Hindlimb muscle (tissue), 1 donor: ENCODE measurements at places on chromosomes 11 and 22.
A peak's percentile ranks its signal among the peaks of the same experiment; 100 is the strongest.

GRCh38 chr11:1502168-1502953 lies 15.8 kb upstream of the MOB2 start:
- no peak for DNase-seq

DNA sequence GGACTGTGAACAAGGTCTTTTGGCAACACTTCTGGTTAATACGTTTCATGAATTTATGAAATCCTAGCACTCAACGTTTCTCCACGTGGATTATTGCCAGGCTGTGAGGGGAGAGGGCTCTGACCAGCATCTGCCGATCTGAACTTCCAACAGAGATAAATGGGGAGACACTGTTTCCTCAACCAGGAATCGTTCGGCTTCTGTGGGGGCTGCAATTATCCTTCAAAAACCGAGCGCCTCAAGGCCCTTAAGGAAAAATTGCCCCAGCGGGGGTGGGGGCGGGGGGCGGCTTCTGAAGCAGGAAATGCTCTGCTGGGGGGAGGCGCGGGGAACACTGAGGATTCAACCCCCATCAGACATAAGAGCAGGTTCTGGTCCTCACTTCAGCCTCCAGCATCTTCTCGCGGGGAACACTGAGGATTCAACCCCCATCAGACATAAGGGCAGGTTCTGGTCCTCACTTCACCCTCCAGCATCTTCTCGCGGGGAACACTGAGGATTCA lies 155.6 kb downstream of the BRD1 start:
- DNase-seq: no peak

GRCh38 chr11:76322540-76322939 lies 58.4 kb downstream of the THAP12 start:
- no peak for DNase-seq

- DNase-seq: no peak
Measured at GRCh38 chr11:31877083-31877482, 66.0 kb upstream of the PAX6 start.

- no peak for DNase-seq
Measured at GRCh38 chr11:19525276-19525675, 187.4 kb upstream of the NAV2 start.

DNA sequence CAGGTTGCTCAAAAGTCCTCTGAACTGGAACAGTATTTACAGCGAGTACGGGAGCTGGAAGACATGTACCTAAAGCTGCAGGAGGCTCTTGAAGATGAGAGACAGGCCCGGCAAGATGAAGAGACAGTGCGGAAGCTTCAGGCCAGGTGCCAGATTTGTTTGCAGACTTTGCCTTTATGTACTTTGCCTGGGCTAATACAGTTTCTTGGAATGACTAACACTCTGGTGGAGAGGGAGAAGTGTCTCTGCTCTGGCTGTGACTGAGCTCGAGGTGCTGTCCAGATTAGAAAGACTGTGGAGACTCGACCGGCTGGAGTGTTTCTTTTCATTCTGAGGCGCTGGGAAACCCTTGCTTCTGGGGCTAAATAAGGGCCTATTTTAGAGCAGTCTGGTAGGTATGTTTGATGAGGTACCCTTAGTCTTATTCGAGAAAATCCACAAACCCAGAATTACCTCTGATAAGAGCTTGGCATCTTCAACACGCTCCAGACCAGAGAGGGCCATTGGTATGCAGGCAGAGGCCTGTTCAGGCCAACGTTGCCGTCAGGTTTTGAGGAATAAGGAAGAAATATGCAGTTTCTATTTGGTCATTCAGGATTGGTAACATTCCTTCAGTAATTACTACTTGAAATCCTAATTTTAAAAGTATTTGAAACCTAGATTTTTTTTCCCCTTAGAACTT lies 76.5 kb downstream of the SWAP70 start:
- no peak for DNase-seq

DNA sequence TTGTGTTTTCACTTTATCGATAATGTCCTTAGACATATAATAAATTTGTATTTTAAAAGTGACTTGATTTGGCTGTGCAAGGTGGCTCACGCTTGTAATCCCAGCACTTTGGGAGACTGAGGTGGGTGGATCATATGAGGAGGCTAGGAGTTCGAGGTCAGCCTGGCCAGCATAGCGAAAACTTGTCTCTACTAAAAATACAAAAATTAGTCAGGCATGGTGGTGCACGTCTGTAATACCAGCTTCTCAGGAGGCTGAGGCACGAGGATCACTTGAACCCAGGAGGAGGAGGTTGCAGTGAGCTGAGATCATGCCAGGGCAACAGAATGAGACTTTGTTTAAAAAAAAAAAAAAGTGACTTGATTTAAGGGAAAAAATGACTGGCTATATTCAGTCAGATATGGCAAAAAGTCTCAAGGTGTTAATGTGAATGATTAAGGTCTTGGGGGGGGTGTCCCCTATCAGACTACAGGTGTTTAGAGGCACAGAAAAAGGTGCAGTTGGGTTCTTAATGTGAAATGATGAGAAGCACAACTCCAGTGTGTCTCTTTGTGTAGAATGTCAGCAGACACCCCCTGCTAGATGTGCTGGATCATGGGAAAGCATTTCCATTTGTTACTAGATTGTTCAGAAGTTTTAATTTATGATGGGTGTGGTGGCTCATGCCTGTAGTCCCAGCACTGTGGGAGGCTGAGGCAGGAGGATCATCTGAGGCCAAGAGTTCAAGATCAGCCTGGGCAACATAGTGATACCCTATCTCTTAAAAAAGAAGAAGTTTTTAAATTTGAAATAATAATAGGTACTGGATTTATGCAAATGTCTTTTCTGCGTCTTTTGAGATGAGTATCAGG lies 17.0 kb downstream of the NEAT1 start:
- no peak for DNase-seq

DNA sequence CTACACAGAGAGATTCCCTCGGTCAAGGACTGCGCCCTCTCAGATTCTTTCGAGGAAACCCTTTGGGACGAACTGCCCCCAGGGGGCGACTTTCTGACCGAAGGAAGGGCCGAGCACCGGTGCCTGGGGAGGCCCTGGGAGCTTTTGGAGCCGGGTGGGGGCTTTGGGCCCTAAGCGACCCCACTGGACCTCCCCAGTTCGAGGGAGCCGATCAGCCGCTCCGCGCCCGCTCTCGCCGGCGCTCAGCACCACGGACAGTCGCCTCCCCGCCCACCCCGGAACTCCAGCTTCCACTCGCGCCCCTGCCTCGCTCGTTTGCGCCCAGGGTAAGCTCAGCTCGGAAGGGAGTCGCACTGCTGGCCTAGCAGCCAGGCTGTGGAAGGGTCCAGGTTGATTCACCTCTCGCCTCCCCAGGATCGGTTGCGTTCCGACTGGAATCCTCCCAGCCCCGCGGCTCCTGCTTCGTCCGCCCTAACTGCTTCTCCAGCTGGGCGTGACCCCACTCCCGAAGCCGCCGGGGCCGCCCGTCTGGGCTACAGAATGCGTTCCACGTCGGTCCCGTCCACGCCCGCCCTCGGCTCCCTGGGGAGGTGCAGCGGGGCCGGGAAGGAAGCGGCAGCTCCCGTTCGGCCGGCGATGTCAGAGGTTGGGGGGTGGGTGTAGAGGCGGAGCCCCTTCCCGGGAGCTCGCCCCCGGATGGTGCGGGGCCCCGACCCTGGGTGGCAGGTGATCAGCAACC lies 428 bp downstream of the SCN3B start:
- DNase-seq: peak; percentile 41

- DNase-seq: peak; percentile 38
Measured at GRCh38 chr11:11798586-11799438, 43.0 kb upstream of the USP47 start.

GRCh38 chr22:50396751-50397370 lies 53.7 kb downstream of the PPP6R2 start:
- DNase-seq: no peak

GRCh38 chr11:31240340-31240904 lies 129.1 kb downstream of the DCDC1 start:
- peak; percentile 30 for DNase-seq

DNA sequence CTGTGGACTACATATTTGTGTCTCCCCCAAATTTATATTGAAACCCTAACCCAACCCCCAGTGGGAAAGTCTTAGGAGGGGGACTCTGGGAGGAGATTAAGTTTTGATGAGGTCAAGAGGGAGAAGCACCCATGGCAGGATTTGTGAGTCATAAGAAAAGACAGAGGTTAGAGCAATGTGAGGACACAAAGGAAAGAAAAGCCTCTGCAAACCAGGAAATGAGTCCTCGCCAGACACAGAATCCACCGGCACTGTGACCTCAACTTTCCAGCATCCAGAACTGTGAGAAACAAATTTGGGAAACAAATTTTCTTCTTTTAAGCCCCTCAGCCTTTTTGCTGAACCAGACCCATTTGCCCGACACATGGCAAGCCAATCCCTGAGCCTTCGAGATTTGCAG lies 397.0 kb downstream of the NTM start:
- no peak for DNase-seq

DNA sequence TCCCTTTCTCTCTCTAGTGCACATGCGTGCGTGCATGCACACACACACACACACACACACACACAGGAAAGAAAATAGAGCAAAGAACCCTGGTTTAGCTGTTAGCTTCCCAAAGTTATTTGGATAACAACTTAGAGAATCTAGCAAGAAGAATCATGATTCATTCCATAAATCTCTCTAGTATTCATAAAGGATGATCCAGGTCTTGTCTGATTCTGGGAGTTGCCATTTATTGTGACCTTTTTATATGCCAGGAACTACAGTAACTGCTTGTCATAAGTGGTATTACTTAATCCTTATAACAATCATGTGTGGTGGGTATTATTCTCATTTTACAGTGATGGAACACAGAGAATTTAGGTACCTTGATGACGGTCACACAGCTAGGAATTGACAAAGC lies 141.5 kb upstream of the MTMR2 start:
- DNase-seq: no peak

DNA sequence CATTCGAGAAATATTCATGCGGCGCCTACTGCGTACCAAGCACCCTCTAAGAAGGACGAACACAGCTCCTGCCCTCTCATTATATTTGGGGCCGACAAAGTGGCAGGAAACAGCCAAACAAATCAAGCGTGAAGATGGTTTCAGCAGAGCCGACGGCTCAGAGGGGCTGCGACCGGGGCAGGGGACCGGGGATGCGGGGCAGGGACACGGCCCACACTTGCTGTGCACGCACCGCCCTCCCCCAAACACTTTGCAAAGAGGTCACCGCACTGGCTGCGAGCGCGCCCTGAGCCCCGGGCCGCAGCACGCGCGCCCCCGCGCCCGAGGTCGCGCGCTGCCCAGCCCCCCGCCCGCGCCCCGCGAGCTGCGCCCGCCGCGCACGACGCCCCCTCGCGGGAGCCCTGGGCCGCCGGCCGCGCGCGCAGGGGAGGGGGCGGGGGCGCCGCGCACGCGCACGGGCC lies 255 bp upstream of the SYNGR1 start:
- peak; percentile 73 for DNase-seq

- no peak for DNase-seq
Measured at GRCh38 chr11:119790476-119790875, 61.5 kb upstream of the NECTIN1 start.

DNA sequence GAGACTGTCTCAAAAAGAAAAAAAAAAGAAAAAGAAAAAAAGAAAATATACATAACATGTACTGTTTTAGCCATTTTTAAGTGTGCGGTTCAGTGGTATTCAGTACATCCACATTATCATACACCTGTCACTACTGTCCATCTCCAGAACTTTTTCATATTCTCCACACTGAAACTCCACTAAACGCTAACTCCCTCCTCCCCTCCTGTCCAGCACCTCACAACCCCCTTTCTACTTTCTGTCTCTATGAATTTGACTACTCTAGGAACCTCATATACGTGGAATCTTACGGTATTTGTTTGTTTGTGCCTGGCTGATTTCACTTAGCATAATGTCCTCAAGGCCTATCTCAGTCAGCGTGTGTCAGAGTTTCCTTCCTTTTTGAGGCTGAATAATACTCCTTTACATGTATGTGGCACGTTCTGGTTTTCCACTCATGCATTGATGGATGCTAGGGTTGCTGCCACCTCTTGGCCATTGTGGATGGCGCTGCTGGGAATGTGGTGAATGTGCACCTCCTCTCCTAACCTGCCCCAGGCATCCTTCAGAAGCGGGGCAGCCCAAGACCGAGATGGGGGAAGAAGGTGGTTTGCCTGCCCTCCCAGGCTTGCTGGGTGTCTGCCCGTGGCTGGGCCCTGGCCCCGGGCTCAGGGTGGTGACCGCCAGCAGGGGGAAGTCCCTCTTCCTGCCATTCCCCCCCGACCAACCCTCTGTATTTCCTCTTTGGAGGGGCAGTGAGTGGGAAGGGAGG lies 60.5 kb downstream of the BCR start:
- DNase-seq: no peak

DNA sequence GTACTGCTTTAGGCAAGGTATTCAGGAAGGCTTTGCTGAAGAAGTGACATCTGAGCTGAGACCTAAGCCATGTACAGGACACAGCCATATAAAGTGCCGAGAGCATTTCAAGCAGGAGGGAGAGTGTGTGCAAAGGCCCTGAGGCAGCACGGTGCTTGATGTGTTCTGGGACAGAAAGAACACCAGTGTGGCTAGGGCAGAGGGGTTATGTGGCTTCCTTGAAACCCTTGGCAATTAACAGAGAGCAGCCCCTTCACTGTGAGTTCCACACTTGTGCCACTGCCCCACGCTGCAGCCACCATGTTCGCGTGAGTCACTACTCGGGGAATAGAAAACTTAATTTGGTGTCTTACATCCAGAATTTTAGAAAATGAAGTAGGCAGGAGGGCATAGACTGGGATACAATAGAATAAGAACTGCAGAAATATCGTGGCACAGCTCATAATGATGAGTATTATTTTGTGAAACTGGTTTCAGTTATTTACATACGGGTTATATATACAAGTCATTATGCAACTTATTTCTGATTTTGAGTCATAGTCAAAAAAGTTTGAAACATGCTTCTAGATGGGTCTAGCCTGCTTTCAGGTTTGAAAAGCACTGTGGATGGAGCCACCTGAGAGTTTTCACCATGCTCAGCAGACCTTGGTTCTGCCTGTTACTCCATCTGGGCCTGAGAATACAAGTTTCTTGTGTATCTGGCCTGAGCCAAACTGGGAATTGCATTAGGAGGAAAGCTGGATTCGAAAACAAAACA lies 11.8 kb downstream of the IL10RA start:
- no peak for DNase-seq

DNA sequence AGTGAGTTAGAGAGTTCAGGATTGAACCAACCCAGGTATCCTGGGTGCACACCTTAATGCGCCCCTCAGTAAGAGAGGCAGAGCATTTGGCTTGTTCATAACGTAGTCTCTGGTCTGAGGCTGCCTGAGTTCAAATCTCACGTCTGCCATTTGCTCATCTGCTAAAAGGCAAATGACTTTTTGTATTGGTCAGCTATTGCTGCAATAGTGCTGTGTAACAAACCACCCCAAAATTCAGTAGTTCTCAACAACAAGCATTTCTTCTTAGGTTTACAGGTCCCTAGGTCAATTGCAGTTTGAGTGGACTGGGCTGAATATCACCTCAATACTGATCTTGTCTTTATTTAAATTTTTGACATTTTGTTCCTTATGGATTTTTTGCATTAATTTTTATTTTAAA lies 18.1 kb downstream of the RASD2 start:
- no peak for DNase-seq

- no peak for DNase-seq
Measured at GRCh38 chr11:101444851-101445250, 139.0 kb downstream of the TRPC6 start.

GRCh38 chr11:130391711-130392110 lies 36.7 kb downstream of the ADAMTS8 start:
- no peak for DNase-seq
